GM10248 (cell line): ENCODE measurements at places on chromosomes 1 and 21.

GRCh38 chr1:151510020-151510405 is 1.2 kb upstream of the CGN start:
- no peak for DNase-seq

GRCh38 chr1:204530932-204531331 is 14.7 kb downstream of the MDM4 start:
- peak; percentile 70 for DNase-seq

DNA sequence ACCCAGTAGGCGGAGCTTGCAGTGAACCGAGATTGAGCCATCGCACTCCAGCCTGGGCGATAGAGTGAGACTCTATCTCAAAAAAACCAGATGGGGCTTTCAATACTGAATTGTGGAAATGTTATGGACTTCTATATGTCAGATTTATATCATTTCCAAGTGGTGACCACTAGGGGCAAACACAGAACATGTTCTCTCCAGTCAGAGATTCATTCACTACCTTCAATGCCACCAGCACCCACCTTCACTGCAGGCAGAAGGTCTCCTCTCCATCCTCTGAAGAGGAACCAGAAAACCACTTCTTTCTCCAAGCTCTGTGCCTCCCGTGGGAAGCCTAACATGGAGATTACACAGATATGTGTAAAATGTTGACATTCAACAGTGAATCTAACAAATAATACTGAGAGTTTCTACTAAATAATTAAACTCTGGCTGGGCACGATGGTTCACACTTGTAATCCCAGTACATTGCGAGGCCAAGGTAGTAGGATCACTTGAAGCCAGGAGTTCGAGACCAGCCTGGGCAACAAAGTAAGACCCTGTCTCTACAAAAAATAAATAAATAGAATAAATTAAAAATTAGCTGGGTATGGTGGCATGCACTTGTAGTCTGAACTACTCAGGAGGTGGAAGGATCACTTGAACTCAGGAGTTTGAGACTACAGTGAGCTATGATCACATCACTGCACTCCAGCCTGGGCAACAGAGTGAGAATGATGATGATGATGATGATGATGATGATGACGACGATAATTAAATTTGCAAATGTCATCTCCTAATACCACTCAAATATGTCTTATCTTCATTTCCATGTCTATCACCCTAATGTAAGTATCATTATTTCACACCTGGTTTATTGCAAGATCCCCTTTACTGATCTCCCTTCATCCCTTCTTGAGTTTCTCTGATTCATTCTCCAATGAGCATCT is 151.1 kb downstream of the ZNF281 start:
- peak; percentile 37 for DNase-seq

GRCh38 chr1:64675718-64676345 is 69.0 kb upstream of the RAVER2 start:
- peak; percentile 24 for DNase-seq

DNA sequence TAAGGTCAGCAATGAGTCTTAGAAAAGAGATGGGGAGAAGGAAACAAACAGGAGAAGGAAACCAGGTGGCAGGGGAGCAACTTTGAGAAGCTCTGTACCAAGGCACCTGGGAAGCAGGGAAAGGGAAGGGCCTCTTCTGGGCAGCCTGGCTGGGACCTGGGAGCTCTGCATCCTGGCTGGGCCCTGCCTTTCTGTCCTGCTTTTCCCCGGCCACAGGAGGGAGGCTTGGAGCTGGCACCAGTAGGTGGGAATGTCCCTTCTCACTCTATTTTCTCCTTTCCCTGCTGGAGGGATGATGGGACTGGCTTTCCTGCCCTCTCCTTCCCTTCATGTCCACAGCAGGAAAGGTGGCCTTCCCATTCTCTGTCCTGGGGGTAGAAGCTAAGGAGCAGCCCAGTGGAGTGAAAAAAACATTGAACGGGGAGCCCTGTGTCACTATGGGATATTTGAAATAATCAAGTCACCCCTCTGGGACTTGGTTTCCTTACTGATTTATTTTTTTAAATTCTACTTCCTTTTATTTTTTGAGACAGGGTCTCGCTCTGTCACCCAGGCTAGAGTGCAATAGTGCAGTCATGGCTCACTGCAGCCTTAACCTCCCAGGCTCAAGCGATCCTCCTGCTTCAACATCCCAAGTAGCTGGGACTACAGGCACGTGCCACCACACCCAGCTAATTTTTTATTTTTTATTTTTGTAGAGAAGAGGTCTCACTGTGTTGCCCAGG is 5.1 kb upstream of the NES start:
- DNase-seq: no peak

GRCh38 chr1:206446688-206447421 is 23.4 kb upstream of the IKBKE start:
- DNase-seq: no peak

DNA sequence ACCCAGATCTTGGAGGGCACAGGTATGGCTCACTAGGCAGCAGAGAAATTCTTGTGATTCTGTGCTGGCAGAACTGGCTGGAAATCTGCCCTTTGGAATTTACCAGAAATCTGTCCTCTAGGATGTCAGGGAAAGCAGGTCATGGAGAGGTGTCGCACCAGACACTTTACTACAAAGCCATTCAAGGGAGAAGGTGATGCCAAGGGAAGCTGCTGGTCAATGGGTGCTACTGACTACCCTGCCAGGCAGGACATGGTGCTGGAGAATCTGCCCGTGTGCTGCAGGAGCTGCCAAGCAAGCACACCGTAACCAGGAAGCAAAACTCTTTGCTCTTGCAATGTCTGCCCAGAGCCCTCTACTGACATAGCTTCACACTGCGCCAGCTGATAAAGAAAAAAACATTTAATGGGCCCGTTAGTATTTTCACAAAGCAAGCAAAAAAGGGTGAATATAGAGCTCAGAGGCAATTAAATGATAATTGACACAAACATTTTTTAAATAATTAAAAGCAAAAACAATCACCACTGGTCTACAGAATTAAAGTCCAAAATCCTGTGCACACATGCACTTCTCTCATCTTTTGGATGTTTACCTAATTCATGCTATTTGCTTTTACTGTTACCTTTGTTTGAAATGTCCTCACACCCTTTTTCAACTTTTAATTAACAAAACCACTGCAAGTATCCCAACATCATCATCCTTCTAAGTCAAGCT is 7.2 kb upstream of the FBXO28 start:
- peak; percentile 62 for DNase-seq

- no peak for DNase-seq
These were observed 6.3 kb downstream of the INTS11 start for GRCh38 chr1:1318131-1318652.

GRCh38 chr1:55679971-55680370 is 464.8 kb upstream of the USP24 start:
- DNase-seq: no peak

- no peak for DNase-seq
These were observed 40.1 kb downstream of the BTF3L4 start for GRCh38 chr1:52096216-52096615.

GRCh38 chr1:2074944-2075740 is 24.9 kb downstream of the PRKCZ start:
- no peak for DNase-seq

GRCh38 chr1:44945967-44946366 is 40.4 kb downstream of the EIF2B3 start:
- no peak for DNase-seq

DNA sequence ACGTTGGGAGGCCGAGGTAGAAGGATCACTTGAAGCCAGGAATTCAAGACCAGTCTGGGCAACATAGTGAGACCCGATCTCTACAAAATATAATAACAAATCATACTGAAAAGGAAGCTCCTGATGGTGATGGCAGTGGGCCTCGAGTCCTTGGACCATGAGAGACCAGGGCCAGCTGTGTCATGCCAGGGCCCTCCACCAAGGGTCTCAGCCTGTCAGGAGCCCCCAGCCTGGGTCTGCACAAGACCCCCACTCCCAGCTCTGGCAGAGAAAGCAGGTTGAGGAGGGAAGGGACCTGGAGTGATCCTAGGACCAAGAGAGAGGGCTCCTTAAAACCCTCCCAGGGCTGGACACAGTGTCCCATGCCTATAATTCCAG is 6.7 kb upstream of the CTRC start:
- no peak for DNase-seq
